ENCODE measurements at places on chromosomes 3 and 15. TPM values are rescaled to one million over a fixed set of nuclear protein-coding genes. Genes with fewer than 3 reads are reported as not detected.

Gene ZKSCAN7
- 25.0 TPM for total RNA-seq

Gene TUBGCP4
- total RNA-seq, result 41.9 TPM

Gene CHRNA5
- total RNA-seq, result 8.1 TPM

Gene MKRN2OS
- 1.7 TPM for total RNA-seq

Gene PFKFB4
- 45.0 TPM for total RNA-seq

Measured in progenitor cell of endocrine pancreas (in vitro differentiated cells).